Transverse colon (tissue), 4 donors: ENCODE measurements at places on chromosomes 16 and 17. TPM values are rescaled to one million over a fixed set of nuclear protein-coding genes. Genes with fewer than 3 reads are reported as not detected.

DNA sequence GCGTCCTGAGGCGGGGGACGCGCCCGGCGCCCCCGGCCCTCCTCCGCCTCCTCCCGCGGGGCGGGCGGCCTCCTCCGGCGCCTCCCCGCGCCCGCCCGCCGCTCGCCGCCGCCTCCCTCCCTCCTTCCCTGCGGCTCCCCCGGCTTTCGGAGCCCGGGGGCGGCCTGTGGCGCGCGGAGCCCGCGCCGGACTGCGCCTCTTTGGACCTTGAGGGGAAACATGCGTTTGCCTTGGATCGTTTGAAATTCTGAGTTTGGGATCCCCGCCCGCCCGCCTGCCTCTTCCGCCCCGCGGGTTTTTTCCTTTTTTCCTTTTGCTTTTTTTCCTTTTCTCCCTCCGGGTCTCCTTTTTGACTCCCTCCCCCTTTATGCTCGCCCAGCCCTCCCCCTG is 390 bp downstream of the ZNRF1 start:
- H3K27ac ChIP-seq, result peak overlapping the region; percentile 89
- DNase-seq, result peak; percentile 29
- no peaks in the 10 kb centered on the region for H3K27me3 ChIP-seq
- peaks cover 28% of the 10 kb centered on the region for H3K4me1 ChIP-seq

- no peaks in the 10 kb centered on the region for H3K4me1 ChIP-seq
- H3K36me3 ChIP-seq, result peaks cover 16% of the 10 kb centered on the region
Measured at GRCh38 chr16:87328846-87329245, 11.7 kb upstream of the C16orf95 start.

- no peaks in the 10 kb centered on the region for H3K27me3 ChIP-seq
- peak overlapping the region; percentile 86 for H3K27ac ChIP-seq
- DNase-seq, result no peak
- H3K36me3 ChIP-seq, result peaks cover 10% of the 10 kb centered on the region
- H3K4me3 ChIP-seq, result no peak overlapping the region
- peaks cover 22% of the 10 kb centered on the region for H3K4me1 ChIP-seq
Measured at GRCh38 chr17:75826561-75827307, 17.5 kb downstream of the UNC13D start.

- H3K36me3 ChIP-seq, result no peaks in the 10 kb centered on the region
- H3K27ac ChIP-seq, result peak overlapping the region; percentile 94
- peaks cover 17% of the 10 kb centered on the region for H3K27me3 ChIP-seq
- H3K4me3 ChIP-seq, result no peak overlapping the region
- peaks cover 76% of the 10 kb centered on the region for H3K4me1 ChIP-seq
Measured at GRCh38 chr17:48545539-48545938, 630 bp upstream of the HOXB2 start.

- no peaks in the 10 kb centered on the region for H3K27me3 ChIP-seq
- no peak for DNase-seq
- H3K4me3 ChIP-seq, result no peak overlapping the region
- H3K4me1 ChIP-seq, result no peaks in the 10 kb centered on the region
- no peaks in the 10 kb centered on the region for H3K36me3 ChIP-seq
- H3K27ac ChIP-seq, result no peak overlapping the region
Measured at GRCh38 chr17:81193470-81194224, 27.6 kb upstream of the AATK start.

- no peak overlapping the region for H3K27ac ChIP-seq
- no peak for DNase-seq
- no peaks in the 10 kb centered on the region for H3K27me3 ChIP-seq
Measured at GRCh38 chr17:9766970-9767369, 24.4 kb downstream of the DHRS7C start.

- H3K27ac ChIP-seq, result peak within 1 kb of the TSS; percentile 35
- peak; percentile 33 for DNase-seq
- no peaks in the 10 kb centered on the region for H3K36me3 ChIP-seq
- peaks cover 32% of the 10 kb centered on the region for H3K4me1 ChIP-seq
- H3K27me3 ChIP-seq, result peaks cover 64% of the 10 kb centered on the region
- H3K4me3 ChIP-seq, result peak within 1 kb of the TSS; percentile 55
Measured at GRCh38 chr17:49494986-49495841, at the start of gene NGFR. Gene NGFR, plus strand, starts transcription at chr17:49495293. Its CDS starts 125 bp downstream, at chr17:49495418.

GRCh38 chr17:41932816-41933389 is 2.5 kb downstream of the ODAD4 start:
- no peak overlapping the region for H3K4me3 ChIP-seq
- H3K27ac ChIP-seq, result no peak overlapping the region
- H3K36me3 ChIP-seq, result no peaks in the 10 kb centered on the region
- DNase-seq, result no peak
- H3K4me1 ChIP-seq, result peaks cover 7% of the 10 kb centered on the region

GRCh38 chr16:228852-229730 is at the start of gene LUC7L:
Gene LUC7L, minus strand, starts transcription at chr16:229449. Its CDS starts 110 bp downstream, at chr16:229339.
- H3K36me3 ChIP-seq, result peaks cover 25% of the 10 kb centered on the region
- H3K27ac ChIP-seq, result peak within 1 kb of the TSS; percentile 98
- no peaks in the 10 kb centered on the region for H3K27me3 ChIP-seq
- peak; percentile 90 for DNase-seq
- H3K4me1 ChIP-seq, result peaks cover 25% of the 10 kb centered on the region

GRCh38 chr16:72291121-72291520 is 119.2 kb upstream of the PMFBP1 start:
- DNase-seq, result no peak
- peak overlapping the region; percentile 66 for H3K27ac ChIP-seq
- no peak overlapping the region for H3K4me3 ChIP-seq
- no peaks in the 10 kb centered on the region for H3K27me3 ChIP-seq
- peaks cover 10% of the 10 kb centered on the region for H3K4me1 ChIP-seq

The PDILT gene
- not detected for total RNA-seq
